ENCODE measurements at places on chromosomes 16 and 17.

DNA sequence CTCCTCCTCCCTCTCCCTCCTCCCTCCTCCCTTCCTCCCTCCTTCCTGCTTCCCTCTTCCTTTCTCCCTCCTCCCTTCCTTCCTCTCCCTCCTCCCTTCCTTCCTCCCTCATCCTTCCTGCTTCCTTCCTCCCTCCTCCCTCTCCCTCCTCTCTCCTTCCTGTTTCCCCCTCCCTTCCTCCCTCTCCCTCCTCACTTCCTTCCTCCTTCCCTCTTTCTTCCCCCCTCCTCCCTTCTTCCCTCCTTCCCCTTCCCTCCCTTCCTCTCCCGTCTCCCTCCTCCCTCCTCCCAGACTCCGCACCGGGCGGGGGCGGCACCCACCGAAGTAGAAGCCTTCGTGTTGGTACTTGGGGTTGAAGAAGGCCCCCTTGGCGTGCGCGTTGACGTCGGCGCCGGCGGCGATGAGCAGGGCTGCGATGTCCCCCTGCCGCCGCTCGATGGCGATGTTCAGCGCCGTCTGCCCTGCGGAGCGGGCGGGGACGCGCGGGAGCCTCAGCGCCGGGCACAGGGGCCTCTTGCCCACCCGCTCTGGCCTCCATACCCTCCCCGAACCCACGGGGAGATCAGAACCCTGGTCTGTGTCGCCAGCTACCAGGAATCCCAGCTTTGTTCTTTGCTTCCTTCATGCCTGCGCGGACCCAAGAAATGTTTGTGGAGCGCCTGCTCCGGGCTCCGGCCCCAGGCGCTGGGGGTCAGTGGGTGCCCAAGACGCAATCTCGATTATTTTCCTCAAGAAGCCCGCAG is 22.2 kb downstream of the TRPV3 start:
- no peak for DNase-seq

- DNase-seq: no peak
These were observed 28.9 kb upstream of the GSE1 start for GRCh38 chr16:85584267-85584666.

DNA sequence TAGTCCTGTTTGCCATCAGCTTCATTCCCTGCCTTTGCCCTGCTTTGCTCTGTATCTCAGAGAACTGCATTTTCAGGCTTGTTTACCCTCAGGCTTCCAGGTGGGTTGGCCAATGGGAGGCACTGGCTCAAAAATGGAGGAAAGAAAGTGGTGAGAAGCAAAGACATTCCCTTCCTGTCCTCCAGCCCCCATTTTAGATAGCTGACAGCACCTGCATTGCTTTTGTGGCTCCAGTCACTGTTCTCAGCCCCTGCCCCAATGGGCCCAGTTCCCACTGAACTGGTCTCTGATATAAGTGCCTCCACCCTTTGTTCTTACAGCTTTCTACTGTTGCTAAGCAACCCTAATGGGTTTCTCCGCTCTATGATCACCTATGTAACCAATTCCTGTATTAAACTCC is 19.4 kb upstream of the SDK2 start:
- DNase-seq: no peak

DNA sequence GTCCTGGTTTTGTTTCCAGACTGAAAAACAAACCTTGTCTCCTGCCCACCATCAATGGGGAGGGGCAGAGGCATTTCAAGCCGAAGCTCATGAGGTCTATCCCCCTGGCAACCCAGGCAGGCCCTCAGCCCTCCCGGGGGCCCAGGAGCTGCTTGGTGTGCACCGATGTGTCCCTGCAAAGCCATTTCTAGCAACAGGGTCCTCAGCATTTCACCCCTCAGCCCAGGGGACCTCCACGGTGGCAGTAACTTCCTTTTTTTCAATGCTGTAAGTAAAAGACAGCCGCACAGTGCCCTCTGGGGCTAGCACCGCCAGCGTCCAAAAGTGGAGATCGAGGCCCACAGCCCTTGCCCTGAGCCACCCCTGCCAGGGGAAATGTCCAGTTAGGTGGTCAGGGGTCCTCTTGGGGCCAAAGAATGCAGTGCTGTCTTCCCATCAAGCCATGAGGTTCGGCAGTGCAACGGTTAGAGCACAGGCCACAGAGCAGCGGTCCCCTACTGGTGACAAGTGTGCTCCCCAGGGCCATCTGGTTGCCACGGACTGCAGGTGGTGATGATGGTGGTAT is 79.9 kb downstream of the LITAF start:
- no peak for DNase-seq

- no peak for DNase-seq
These were observed 95.2 kb upstream of the SMIM36 start for GRCh38 chr17:55606488-55606815.
